ENCODE measurements at places on chromosomes 1 and 21.
A peak's percentile ranks its signal among the peaks of the same experiment; 100 is the strongest.

DNA sequence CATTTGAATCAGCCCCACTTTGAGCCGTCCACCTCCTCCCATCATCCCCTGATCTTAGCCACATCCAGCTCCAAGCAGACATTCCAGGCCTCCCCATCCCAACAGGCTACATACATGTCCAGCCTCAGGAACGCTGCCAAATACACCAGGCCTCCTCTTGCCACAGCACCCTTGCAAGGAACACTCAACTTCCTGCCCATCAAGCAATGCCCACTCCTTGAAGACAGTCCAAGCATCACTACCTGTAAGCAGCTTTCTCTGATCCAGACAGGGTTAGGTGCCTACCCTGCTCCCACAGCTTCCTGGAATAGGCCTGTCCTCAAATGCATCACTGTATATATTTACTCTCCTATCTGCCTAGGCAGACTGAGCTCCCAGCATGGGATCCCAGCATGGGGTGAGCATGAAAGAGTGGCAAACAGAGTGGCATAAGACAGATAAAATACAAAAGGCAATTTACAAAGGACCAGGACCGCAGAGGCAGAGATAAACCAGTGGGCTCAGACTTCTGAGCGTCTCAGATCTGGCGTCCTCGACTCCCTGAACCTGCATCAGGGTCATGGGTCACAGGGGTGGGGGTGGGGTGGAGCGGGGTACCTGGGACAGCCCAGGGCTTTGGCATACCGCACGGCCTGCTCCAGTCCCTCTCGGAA lies 816 bp downstream of the HYI start:
- no peak for DNase-seq

DNA sequence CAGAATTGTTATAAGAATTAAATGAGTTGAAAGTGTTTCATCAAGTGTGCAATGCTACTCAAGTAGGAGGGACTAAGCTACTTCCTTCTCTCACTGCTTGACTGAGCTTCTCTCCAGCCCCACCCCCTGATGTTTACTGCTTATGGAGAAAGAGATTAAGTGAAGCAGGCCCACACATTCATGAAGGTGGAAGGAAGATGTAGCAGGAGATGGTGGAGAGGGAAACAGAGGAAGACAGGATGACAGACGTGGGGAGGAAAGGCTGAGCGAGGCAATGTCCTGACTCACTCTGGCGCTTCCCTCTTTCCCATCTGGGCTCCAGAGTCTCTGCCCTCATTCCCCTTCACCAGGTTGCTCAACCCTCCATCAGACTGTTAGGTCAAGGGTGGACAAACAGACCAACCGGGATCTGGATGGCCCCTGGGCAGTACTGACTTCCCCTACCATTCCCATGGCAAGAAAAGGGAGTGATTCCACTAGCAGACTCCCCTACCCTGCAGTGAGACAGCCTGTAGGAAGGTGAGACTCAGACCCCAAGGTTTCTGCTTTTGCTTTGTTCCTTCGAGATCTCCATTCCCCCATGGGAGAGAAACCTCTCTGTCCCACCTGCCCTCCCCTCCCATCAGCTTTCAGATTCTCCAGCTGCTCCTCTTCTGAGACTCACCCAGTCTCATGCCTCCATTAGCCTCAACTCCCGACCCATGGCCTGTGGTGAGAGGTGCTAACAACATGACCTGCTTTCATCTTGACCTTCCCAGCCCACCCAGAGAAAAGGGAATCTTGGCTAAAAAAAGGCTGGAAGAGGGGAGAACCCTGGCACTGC lies 3.1 kb upstream of the ARHGEF2 start:
- peak; percentile 57 for DNase-seq

- DNase-seq = no peak
Measured at GRCh38 chr21:43985690-43986251, 26.3 kb upstream of the TRAPPC10 start.

DNA sequence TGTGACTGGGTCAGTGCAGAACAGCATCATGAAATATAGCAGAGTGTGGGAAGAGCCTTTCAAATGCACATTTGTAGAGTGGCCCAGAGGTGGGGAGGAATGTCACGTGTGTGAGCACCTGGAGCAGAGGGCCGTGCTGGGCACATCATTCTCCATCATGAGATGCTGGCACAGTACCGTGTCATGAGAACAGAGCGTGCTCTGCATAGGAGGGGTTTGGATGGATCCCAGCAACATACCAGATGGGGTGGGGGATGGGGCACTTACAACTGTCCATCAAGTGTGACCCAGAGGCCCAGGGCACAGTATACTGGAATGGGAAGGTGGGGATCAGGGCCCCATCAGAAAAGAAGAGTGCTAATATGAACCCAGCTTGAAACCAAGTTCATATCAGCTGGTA lies 182.0 kb downstream of the LMX1A start:
- no peak for DNase-seq

DNA sequence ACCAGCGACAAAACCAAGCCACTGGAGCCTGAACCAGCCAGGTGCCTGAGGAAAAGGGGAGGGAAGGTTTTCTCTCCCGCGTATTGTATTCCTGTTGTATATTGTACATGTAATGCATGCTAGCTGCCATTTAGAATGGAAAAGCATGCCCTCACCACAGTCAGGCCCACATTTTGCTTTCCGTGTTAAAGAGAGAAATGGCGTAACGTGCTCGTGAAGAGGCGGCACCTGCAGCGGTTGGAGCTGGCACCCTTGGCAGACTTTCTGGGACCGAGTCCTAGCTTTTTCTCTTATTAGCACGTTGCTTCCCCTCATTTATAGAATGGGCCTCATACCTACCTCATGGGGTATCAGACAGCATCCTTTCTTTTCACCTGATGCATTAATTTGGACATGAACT lies 135.3 kb upstream of the IRF2BP2 start:
- DNase-seq = no peak

DNA sequence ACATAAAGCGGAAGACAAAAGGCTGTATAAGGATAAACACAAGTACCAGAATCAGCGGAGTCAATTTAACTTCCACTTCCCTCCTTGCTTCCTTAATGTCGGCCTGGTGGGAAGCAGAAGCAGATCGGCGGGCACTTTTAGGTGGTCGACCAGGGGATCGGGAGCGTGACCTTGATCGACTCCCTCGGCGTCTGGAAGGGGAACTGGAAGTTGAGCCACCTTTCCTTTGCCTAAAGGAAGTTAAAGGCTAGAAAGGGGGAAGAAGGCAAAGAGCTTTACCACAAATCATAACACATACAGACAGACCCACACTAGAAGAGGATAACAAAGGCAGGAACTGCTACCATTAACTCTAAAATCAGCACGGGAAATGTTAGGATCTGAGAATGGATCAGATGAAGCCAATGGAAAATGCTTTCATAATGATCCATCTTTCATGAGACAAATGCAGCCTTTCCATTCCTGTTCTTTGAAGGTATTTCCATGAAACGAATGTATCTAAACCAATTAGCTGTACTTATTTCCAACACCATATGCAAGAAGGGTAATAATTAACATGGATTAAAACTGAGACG lies 5.7 kb downstream of the LBR start:
- DNase-seq = no peak

DNA sequence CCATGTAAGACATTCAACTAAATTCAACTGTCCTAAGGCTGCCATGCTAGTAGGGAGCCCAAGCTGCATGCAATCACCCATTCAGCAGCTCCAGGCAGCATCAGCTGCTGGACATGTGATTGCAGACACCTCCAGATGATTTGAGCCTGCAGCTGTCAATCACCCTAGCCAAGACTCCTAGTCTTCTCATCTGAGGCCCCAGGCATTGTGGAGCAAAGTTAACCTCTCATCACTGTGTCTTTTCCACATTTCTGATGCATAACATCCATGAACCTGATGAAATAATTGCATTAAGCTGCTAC lies 5.6 kb upstream of the CDC42BPA start:
- no peak for DNase-seq

GRCh38 chr1:119220991-119221390 lies 80.5 kb upstream of the WARS2 start:
- DNase-seq = no peak
